ENCODE measurements at places on chromosomes 7 and 10. TPM values are rescaled to one million over a fixed set of nuclear protein-coding genes. Genes with fewer than 3 reads are reported as not detected.

Gene ZNF727
- total RNA-seq, result not detected

Gene RARRES2
- total RNA-seq, result 12.6 TPM

- DNase-seq, result no peak
Observed at GRCh38 chr10:10642189-10642588, 375.5 kb upstream of the CELF2 start.

GRCh38 chr7:101581891-101582290 lies 47.2 kb downstream of the MYL10 start:
- no peak for DNase-seq

- DNase-seq, result no peak
Observed at GRCh38 chr7:41098402-41098801, 604.5 kb downstream of the INHBA start.

- DNase-seq, result no peak
Observed at GRCh38 chr7:123977081-123977480, 52.0 kb downstream of the SPAM1 start.

GRCh38 chr10:22823109-22823508 lies 104.7 kb upstream of the ARMC3 start:
- DNase-seq, result peak; percentile 85

Gene LAMB4
- not detected for total RNA-seq

Gene NRAP
- not detected for total RNA-seq

Gene HOXA11
- total RNA-seq, result 74.3 TPM

DNA sequence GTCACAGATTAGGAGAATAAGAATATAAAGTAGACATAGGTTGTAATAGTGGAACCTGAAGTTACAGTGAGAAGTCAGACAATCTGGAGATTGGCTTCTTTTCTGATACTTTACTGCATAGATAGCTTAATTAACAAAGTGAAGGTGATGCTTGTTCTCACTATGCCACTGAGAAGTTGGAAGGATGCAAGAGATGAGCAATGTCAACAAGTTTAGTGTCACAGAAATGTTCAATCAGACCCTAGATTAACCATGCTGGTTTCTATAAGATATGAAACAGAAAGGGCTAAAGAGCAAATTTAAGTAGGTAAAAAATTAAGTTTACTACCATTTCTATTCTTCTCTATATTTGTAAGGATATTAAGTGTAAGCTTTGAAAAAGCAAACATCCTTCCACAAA lies 838.6 kb upstream of the SORCS1 start:
- no peak for DNase-seq

Gene LRRTM3
- total RNA-seq, result not detected

DNA sequence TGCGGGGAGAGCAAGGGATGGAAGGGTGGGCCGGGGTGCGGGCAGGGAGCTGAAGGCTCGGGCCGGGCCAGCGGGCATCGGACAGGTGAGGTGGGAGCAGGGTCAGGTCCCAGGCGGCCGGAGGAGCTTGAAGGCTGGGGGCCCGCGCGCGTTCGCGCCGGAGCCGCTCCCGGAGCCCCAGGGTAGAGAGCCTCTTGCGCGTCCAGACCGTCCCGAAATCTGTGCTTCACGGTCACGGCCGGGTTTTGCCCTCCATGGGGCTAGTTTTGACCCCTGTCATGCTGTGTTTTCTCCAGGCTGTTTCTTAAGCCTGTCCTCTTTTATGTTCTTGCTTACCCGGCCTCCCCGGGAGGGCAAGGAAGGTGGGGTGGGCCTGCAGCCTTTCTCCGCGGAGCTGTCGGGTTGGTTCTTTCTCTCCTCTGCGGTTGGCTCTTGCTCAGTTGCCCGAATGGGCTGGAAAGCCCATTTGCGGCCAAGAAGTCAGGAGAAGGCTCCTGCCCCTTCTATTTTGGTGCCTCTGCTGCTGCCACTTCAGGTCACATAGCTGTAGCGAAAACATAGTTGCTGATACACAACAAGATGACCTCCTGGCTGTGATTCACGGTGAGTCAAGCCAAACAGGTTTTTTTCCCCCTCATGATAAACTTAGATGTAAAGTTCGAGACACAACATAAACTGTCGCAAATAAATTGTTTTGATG lies 650 bp downstream of the UBE2D1 start:
- peak; percentile 50 for DNase-seq

Gene PDCD4
- 18.5 TPM for total RNA-seq

DNA sequence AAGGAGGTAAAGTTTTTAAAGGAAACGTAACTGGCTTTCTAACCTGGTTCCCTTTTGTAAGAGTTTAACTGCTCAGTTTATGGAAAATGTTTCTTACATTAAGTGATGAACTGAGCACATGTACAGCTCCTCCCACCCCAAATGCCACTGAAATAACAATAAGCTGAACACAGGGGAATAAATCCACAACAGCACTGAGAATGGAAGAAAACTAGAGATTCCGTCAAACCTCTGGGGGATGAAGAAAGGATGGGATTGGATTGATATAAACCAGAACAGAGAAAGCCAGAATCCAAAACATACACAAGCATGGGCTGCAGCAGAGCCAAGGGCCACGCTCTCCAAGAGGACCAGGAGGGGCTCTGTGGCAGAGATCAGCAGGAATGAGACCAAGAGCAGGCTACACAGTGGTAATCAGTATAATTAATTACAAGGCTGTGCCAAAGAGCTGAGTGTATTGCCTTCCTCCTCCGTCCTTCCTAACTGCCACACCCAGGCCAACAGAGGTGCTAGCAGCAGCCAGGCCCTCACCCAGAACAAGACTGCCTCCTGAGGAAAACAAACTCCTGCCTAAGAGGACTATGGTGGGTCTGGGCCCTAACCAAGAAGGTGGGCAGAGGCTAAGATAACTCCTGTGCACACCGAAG lies 73.9 kb downstream of the KIAA1549 start:
- no peak for DNase-seq

DNA sequence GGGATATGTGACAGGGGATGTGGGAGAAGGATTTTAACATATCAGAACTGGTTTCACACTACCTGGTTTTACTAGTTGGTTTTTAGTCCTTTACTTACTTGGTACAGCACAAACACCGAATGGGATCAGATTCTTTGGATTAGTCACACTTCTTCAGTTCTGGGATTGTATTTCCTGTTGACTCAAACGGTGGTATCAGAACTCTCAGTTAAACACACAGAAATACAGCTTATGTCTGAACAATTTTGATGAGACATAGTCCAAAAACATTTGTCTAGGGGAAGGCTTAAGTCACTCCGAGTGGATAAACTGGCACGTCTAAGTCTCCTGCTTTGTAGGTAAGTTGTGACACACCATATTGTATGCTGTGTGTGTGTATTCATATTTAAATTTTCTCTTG lies 480.5 kb downstream of the PHTF2 start:
- DNase-seq, result no peak

Gene NXPH1
- total RNA-seq, result not detected

Gene SKIDA1
- total RNA-seq, result not detected

Gene SFRP4
- not detected for total RNA-seq

All from HT-29 (cell line).